ENCODE measurements at places on chromosomes 2 and 18.

DNA sequence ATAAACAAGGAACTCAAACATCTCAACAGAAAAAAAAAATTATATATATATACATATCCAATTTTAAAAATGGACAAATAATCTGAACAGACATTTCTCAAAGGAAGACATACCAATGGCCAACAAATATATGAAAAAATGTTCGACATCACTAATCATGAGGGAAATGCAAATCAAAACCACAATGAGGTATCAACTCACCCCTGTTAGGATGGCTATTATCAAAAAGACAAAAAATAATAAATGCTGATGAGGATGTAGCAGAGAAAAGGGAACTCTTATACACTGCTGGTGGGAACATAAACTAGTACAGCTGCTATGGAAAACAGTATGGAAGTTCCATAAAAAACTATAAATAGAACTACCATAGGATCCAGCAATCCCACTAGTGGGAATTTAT lies 46.1 kb downstream of the CLASP1 start:
- DNase-seq: no peak

DNA sequence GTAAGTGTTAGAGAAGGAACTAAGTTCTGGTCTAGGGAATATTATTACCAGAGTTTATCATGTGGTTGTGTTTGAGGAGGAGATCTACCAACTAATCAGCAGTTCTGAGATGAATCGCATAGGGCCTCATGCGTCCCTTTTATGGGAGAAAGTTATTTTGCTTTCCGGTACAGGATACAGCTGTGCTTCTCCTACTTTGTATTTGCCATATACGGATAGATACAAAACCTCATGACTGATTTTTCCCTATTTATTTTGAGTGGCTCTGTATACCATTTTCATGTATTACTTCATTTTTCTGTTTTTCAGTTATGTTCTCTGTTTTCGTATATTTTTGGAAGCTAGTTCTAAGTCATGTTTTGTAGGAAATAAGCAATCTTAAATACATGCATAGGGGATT lies 66.8 kb downstream of the ACSL3 start:
- DNase-seq: no peak

GRCh38 chr18:47163241-47163640 lies 12.9 kb downstream of the IER3IP1 start:
- DNase-seq: no peak

DNA sequence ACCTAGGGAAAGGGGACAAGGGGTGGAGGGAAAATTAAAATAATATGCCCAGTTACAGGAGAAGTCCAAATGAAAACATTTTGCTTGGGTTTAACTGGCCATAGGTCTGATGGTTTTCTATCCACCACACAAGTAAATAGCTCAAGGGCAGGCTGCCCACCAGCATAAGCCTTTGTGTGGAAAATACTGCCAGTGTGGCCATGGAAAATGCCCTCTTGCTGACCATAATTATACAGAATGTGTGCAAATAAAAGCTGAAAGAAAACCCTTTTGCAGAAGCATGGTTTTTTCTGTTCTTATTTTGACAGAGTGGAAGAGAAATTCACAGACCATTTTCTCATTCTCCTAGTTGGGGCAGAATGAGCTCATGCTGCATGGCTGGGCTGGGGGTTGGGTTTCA lies 111.3 kb upstream of the SIX2 start:
- no peak for DNase-seq

GRCh38 chr2:191202209-191202721 lies 42.9 kb upstream of the MYO1B start:
- no peak for DNase-seq

DNA sequence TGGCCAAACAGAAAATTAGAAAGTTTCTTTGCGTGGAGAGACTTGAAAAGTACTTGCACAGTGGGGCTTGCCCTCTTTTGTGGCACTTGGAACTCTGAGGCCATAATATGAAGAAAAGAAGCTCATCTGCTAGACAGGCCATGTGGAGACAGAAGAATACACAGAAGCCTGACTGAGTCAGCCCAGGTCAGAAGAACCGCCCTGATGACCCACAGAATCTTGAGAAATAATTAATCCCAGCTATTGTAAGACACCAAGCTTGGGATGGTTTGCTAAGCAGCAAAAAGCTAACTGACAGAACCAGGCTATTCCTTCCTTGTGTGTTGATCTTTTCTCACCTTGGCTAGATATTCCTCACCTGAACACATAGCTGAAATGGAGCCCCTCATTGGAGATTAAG lies 33.7 kb downstream of the G6PC2 start:
- no peak for DNase-seq

DNA sequence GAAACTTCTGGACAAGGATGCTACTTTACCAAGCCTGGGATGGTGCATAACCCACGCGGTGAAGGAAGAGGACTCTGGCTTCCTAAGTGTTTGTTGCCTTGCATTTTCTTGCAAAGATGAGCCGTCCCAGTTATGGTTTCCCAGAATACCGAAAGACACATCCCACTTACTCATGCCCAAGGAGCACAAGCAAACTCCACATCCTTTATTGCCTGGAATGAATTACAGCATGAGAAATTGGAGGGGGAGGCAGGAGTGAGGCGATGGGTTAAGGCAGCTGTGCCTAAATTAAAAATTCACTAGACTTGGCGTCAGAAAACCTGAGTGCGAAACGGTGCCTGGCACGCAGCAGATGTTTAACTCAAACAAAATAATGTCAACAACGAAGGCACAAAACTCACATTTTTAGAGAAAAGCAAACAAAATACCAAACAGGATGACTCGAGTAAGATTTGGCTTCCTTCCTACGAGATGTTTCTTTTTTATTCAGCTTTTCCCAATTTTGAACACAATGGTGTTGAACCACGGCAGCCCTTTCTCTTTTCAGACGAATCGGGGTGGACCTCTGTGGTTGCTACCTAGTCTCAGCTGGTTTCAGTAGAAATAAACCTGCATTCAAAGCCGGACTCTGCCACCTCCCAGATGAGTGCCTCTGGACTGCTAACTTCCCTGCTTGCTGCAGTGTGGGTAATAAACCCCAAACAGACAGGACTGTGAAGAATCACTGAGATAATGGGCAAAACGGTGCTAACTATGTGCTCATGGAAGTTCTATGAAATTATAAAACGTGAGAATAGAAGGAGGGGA lies 100.3 kb upstream of the NCK2 start:
- DNase-seq: no peak

DNA sequence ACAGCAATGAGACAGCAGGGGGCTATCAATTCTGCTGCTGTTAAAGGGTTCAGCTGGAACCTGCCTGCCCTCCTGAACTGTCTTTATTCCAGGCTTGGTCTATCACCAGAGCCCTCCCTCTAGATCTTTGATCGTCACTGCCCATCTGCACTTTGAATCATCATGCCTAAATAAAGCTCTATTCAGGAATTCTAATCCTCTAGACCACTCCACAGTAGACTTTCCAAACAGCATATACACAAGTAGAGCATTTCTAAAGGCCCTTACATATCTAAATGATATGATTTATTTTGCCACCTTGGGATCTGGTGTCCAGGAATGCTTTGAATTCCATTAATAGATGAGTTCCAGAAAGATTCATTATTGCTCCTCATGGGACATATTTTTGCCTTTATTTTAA lies 542.1 kb upstream of the SYT4 start:
- DNase-seq: no peak

- no peak for DNase-seq
These were observed 94.3 kb downstream of the LIPG start for GRCh38 chr18:49656073-49656692.

GRCh38 chr18:48928787-48929186 lies 22.0 kb downstream of the SMAD7 start:
- DNase-seq: peak; percentile 35

DNA sequence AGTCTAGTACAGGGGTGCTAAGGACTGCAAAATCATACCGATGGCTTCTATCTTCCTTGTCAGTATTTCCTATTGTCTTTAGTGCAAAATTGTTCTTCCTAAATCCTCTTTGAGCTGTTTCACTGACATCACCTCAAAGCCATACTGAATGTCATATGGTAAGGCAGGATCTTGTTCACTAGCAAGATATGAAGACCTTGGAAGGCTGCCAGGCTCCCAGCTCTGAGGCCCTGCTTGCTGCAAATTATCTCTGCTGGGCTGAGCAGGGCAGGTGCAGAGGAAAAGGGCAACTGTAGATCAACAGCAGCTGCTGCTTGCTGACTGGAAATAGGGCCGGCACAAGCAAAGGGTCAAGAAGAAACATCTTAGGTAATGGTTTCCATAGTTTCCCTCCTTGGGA lies 58.2 kb downstream of the PMAIP1 start:
- no peak for DNase-seq

DNA sequence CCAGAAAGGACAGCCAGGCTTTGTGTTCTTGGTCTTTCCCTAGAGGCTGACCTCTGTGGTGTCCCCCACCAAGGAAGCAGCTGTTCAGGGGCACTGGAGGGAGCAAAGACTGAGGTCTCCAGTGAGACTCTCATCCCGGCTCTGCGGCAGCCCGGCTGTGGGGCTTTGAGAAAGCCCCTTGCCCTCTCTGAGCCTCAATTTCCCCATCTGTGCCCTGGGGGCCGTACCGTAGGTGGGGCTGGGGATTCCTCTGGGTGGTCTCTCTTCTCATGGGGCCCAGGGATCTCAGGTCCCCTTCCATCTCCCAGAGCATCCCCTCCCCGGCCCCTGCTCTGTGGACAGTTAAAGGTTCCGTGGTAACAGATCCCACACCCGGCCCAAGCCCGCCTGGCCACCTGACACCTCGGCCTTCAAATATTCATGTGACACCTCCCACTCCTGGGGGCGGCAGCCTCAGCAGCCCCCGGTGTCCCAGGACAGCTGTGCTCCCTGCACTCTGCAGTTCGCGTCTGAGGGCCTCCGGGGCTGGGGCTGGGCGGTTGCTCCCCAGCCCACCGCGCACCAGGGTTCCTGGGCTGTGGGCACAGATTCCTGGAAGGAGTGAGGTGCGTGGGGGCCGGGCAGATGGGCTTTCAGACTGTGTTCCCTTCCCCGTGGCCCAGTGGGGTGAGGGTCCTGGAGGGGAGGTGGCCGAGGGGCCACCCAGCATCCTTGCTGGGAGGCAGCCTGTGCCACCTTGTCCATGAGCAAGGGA lies 15.1 kb upstream of the KLHL30 start:
- no peak for DNase-seq

DNA sequence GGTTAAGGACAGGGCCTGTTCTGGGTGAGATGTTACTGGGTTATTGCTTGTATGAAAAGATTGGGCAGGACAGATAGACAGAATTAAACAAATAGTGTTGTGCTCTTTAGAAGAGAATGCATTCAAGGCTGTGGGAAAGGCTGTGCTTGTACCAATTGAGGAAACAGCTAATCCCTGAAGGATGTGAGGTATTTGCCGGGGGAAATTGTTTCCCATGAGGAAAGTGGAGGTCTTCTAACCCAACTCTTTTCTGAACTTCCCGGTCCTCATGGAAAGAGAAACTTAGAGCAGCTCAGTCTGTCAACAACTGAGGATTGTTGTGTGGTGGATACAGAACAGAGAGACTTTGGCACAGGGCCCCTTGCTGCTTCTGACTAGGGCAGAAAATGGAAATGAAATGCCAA lies 9.5 kb downstream of the SLC1A4 start:
- DNase-seq: no peak

- DNase-seq: no peak
These were observed 929.5 kb downstream of the ERBB4 start for GRCh38 chr2:211609127-211609526.

GRCh38 chr2:101185085-101185484 lies 33.9 kb upstream of the TBC1D8 start:
- DNase-seq: no peak

GRCh38 chr18:79702906-79703305 lies 23.3 kb downstream of the CTDP1 start:
- no peak for DNase-seq

- DNase-seq: no peak
These were observed 182.6 kb downstream of the PLCL1 start for GRCh38 chr2:197986977-197987376.

DNA sequence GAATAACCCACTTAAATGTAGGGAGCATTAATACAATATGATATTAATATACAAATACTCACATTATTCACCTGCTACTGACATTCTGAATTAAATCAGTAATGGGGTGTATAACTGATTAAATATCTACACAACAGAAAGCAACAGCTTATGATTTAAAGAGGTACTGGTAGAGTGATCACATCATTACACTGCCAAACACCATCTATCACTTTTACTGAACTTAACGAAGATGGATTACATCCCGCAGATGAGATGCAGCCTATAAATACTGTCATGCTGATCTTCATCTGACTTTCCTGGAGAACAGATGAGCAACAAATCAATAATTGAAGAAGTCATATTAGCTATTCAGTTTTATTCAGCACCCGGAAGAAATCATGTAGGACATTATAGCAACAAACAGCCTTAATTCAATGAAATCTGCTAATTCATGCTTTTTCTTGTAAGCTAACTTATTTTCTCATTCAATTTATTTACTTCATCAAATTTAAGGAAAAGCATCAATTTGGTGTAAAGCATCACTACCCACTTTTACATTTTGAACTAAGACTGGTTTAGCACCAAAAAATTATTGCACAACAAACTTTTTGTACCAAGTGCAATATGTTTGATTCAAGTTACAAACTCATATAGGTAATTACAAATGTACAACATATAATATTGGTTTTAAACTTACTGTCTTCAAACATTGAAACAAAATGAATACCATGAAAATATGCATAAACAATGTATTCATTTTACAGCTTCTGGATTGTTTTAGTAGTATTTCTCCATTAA lies 1509.0 kb downstream of the LRP1B start:
- DNase-seq: no peak

GRCh38 chr2:94997981-94998930 lies 27.3 kb upstream of the MAL start:
- DNase-seq: no peak

DNA sequence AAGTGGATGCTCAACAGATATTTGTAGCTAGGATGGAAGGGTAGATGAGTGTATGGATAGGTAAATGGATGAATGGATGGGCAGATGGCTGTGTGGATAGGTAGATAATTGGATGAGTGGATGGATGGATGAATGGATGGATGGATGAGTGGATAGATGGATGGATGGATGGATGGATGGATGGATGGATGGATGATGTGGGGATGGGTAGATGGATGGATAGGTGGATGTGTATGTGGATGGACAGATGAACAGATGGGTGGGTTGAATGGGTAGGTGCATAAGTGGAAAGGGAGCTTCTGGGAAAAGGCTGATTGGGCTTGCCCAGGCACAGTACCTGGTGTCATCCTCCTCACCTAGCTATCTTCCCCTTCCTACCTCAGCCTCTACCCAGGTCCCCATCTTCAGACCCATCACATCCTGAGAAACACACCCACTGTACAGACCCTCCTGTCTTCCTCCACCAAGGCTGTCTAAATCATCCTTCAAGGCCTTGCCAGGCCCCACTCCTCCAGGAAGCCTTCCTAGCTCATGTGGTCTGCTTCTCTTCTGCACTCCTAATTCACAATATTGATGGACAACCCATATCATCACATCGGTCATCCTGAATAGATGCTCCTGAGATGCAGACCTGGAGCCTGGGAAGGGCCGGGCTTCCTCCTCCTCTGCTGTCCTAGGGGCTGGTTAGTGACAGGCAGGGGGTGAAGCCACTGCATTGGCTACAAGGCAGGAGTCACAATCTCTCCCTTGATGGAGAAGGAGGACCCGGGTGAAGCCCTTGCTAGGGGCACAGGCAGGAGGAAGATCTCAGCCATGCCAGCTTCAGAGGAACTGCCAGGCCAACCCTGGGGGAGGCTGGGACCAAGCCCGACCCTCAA lies 49.4 kb downstream of the SMAD7 start:
- no peak for DNase-seq

- peak; percentile 55 for DNase-seq
These were observed 128.3 kb upstream of the ATP5MC3 start for GRCh38 chr2:175309799-175310198.
